ENCODE measurements at places on chromosomes 4 and X.

GRCh38 chr4:146343776-146344175, 129.4 kb downstream of the REELD1 start:
- ATAC-seq: no peak

GRCh38 chr4:16158504-16158852, 67.8 kb downstream of the TAPT1 start:
- ATAC-seq: no peak

GRCh38 chr4:87895964-87896621, 63.3 kb downstream of the MEPE start:
- no peak for ATAC-seq

DNA sequence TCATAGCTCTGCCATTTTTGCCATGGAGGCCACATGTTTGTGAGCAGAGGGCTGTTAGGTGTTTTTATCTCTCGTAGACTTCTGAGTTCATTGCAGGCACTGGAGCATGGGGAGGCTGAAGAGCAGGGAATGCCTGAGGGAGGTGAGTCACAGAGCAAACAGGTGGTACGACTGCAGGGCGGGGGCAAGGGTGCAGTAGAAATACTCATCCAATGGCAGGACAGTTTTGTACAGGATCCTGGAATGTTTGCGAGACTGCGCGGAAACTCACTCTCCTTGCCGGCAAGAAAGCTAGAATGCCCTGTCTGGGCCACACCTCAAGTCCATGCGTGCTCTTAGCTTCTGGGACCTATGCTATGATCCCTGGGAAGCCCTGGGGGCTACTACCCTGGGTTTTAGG, 20.0 kb upstream of the VCX2 start:
- no peak for ATAC-seq

DNA sequence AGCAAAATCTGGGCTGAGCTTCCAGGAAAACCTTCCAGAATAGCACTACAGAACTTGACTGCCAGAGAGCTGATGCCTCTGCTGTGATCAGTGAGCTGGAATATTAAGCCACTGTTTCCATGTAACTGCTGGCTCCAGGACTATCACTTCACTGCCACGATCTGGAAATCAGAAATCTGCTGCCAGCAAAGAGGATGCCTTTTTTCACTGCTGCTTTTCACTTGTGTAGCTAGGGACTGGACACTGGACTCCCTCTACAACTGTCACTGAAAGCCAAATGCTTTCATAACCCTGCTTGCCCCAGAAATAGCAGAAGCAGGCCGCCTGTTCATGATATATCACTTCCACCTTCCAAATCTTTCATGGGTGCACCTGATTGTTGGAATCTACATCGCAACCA, 9.4 kb upstream of the AP1S2 start:
- no peak for ATAC-seq

GRCh38 chr4:93394545-93395081, 433.9 kb upstream of the ATOH1 start:
- no peak for ATAC-seq

DNA sequence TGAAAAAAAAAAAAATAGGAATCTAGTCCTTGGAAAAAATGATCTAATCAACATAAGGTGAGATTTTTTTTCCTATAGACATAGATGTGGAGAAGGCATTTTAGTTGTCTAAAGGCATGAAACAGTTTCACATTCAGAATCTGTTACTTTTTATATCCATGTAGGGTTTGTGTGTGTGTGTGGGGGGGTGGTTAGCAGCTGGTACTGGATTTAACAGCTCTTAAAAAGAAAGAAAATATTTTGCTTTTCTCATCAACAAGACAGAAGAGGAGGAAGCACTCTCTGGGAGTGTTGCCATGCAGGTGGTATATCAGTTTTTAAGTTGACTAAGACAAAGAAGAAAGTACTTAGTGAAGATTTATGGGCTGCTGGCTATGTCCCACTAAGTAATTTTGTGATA, 122.3 kb downstream of the VCX3B start:
- ATAC-seq: no peak

DNA sequence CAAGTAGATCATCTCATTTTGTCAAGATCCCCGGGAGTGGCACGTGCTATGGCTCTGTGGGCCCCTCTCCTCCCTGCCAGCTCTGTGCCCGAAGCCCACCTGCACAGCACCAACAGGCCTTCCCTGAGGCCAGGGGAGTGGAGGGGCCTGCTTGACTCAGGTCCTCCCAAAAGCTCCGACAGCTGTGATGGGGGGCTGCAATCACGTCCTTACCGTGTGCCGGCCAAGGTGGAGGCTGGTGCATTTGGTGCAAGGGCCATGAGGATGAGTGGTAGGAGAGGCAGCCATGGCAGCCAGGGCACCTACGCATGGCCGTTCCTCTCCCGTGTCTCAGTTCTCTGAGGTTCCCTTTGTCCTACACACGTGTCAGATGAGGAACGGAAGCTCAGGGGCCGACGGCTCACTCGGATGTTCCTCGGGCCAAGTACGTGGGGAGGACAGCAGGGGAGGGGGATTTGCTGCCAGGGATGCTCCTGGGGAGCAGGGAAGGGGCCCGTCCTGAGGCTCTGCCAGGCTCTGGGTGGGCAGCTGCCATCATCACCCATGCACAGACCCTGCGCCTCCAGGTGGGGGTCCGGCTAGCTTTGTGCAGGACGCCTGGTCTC, 95.8 kb downstream of the HMX1 start:
- no peak for ATAC-seq

DNA sequence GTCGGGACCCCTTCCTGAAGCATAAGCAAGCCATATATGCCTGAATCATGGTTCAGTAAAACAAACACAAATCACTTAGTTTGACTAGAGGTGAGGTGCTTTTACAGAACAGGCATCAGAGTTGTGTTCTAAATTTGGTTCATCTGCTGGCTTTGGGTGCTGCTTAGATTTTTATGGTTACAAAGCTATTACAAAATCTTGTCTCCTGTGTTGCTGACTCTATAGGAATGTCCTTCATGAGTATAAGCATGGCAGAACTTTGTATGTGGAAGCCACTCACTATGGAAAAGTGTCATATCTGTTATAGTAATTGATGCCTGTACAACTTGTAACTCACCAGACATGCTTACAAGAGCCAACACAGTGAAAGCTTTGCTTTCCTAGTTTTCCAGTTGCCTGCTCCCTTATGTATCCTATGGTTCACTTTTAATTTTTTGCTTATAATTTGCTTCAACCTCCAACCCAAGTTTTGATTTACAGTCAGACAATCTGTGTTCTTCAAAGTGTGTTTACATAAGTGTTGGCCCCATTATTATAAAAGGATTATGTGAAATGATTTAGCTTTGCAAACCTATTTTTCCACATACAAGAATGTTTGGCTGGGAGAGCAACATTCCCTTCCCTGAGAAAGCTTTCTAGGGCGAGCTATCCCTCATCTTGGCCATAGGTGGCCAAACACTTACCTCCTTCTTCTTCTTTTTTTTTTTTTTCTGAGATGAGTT, 30.0 kb upstream of the CYP2U1 start:
- ATAC-seq: no peak

DNA sequence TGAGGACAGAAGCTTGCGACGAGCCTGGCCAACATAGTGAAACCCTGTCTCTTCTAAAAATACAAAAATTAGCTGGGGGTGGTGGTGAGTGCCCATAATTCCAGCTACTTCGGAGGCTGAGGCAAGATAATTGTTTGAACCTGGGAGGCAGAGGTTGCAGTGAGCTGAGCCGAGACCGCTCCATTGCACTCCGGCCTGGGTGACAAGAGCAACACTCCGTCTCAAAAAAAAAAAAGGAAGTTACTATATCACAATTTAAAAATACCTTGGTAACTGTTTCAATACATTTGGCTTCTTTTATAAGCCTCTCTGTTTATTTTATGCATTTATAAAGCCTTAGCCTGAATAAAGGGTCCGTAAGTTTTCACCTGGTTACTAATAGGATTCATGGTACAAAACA, 46.6 kb upstream of the CHRNA9 start:
- ATAC-seq: no peak

DNA sequence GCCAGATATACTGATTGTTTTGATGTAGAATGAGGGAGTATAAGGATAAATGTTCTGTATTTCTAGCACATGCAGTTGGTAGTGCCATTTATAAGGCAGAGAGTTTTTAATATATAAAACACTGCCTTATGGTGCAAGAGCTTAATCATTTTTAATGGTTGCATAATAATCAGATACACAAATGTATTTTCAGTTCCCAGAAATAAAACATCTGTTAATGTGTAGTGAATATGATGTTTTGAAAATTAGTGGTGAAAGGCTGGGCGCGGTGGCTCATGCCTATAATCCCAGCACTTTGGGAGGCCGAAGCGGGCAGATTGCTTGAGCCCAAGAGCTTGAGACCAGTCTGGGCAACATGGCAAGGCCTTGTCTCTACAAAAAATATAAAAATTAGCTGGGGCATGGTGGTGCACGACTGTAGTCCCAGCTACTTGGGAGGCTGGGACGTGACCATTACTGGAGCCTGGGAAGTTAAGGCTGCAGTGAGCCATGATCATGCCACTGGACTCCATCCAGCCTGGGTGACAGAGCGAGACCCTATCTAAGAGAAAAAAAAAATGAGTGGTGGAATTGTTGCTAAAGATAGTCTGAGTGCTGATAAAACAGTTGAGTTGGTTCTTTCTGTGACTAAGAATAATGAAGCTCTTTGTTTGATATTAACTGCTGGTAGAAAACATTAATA, 29.3 kb downstream of the CLCN3 start:
- ATAC-seq: no peak

DNA sequence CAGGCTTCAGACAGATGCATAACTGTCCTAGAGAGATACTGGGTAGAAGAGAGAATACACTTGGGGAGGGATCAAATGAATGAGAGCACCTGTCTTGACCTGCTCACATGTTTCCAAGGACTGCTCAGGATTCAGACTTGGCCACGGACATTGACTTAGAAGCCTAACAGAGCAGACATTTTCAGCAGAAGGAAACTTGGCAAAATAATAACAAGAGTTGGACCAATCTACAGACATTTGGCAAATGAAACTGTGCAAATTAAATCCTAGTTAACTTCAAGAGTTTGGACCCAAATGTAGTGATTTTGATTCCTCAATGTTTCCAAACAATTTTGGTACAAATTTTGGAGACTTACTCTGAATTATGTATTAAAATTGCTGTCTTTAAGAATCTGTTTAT, 223.9 kb downstream of the CAMK2D start:
- ATAC-seq: no peak

GRCh38 chr4:183905593-183906488, 734 bp downstream of the STOX2 start:
- ATAC-seq: no peak

GRCh38 chr4:177427192-177427591, 15.0 kb downstream of the AGA start:
- ATAC-seq: no peak

Measured in stimulated activated memory B cell treated with anti-CD40 and anti-IgM and Interleukin-4, amounts not matched to agents 10 μg/mL and 1 μg/mL and 100 μg/mL, for 72 hours (primary cell).